ENCODE measurements at places on chromosomes 5 and 9. TPM values are rescaled to one million over a fixed set of nuclear protein-coding genes. Genes with fewer than 3 reads are reported as not detected.

DNA sequence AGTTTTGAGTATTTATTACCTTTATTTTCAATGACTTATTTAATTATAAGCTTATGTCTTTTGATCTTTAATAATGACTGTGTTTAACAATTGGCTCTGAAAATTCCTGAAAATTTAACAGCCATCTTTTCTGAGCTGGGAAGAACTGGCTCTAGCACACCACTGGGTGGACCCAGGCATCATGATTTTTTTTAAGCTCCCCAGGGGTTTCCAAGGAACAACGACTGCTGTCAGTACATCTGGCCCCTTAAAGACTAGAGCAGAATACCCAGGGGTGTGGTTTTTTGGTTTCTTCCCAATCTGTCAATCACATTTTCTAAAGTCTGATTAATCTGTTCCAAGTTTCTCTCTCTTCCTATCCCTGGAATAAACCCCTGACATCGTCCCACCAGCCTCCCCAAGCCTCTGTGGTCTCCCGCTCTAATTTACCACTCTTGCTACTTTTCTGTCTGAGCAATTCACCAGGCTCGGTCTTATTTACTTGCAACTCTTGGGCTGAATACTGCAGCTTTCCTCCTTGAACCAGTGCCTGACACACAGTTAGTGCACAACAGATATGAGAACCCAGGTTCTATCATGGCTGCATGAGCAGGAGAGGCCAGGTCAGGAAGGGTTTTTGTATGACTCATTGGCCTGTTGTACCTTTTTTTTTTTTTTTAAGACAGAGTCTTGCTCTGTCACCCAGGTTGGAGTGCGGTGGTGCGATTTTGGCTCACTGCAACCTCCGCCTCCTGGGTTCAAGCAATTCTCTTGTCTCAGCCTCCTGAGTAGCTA, 321.9 kb downstream of the ZSWIM6 start:
- DNase-seq: no peak

GRCh38 chr9:98832768-98833089, 25.3 kb downstream of the GALNT12 start:
- DNase-seq: no peak

Gene BRINP1
- total RNA-seq: not detected

DNA sequence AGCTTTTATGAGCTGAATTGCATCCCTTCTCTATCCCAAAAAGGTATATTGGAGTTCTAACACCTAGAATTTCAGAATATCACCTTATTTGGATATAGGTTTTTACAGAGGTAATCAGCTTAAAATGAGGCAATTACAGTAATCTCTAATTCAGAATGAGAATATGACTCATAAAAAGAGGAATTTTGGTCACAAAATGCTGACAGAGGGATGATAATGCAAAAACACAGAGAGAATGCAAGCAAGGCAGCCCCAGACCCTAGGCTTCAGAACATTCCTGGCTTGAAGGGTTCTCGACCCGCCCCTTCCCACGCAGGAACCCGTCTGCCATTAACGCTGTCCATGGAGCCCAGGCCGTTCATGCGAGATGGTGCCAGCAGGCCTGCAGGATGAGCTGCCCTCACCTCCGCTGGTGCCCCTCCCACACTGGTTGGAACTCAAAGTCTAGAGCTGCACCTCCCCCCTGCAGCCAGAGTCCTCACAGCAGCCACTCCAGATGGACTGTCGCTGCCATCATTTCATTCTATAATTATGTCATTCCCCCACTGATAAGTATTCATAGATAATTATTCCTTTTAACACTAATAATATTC, 1173.4 kb upstream of the ACO1 start:
- DNase-seq: no peak

DNA sequence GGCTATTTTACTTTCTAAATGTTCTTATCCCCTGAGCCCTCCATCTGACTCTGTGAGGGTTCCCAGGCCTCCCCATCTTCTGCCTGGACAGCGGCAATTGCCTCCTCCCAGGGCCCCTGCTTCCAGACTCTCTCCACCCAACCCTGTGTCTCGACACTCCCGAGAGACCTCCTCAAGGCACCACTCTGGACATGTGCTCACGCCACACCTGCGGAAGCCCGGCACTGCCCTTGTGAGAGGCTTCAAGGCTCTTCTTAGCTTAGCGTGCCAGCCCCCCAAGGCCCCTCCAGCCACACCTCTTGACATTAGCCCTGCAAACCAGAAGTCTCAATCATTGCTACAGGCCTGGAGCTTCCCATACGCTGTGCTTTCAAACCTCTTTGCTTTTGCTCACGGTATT, 124.1 kb downstream of the CRB2 start:
- no peak for DNase-seq

DNA sequence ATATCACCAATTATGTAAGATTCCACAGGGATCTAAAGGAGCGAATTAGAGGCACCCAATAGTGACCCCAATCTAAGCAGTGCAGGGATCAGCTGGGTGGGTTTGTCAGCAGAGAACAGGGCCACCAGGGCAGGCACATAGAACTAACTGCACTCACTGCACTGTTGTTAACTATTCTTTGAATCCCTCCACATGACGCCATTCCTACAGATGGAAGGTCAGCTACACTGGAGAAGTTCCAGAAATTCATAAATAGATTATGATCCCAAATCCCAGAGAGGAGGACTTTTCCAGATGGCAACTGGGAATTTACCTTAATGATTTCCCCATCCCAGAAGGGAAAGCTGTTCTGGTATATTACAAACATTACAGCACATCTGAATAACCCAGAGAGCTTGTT, 84.2 kb downstream of the THBS4 start:
- no peak for DNase-seq

Data from T-cell (primary cell).